Body of pancreas (tissue), 4 donors: ENCODE measurements at places on chromosomes 5 and 9. TPM values are rescaled to one million over a fixed set of nuclear protein-coding genes. Genes with fewer than 3 reads are reported as not detected.

C5orf52 gene
- total RNA-seq = not detected

XRCC4 gene
- total RNA-seq = 0.99 TPM

SKIC3 gene
- 64.6 TPM for total RNA-seq

SLC30A5 gene
- 35.0 TPM for total RNA-seq

ARID3C gene
- not detected for total RNA-seq

TLE1 gene
- 49.5 TPM for total RNA-seq

GPR21 gene
- total RNA-seq = not detected

ADAMTSL1 gene
- total RNA-seq = 0.52 TPM

MEIKIN gene
- total RNA-seq = not detected

IFNB1 gene
- not detected for total RNA-seq

TTC16 gene
- total RNA-seq = 0.52 TPM

LRRC14B gene
- total RNA-seq = not detected

CENPK gene
- total RNA-seq = not detected

GRCh38 chr9:209143-209758 lies 5.4 kb upstream of the DOCK8 start:
- DNase-seq = no peak

DNA sequence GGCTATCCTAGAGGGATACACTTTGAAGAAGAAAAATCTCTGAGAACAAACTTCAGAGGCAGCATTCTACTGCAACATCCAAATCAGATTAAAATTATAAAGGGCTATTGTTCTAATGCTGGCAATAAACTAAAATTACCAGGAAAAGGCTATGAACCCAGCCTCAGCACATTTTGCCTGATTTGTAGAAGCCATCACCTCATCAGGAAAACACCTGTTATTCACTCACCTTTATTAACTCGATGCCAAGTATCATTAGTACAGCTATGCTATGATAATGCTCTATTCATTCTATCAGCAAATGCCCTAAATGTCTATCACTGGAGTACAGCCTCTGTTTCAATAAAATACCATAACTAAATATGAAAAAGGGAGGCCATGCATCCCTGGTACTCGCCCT lies 510.2 kb downstream of the RASEF start:
- peak; percentile 16 for DNase-seq

- DNase-seq = no peak
These were observed 113.5 kb downstream of the NREP start for GRCh38 chr5:111643499-111643898.

DNA sequence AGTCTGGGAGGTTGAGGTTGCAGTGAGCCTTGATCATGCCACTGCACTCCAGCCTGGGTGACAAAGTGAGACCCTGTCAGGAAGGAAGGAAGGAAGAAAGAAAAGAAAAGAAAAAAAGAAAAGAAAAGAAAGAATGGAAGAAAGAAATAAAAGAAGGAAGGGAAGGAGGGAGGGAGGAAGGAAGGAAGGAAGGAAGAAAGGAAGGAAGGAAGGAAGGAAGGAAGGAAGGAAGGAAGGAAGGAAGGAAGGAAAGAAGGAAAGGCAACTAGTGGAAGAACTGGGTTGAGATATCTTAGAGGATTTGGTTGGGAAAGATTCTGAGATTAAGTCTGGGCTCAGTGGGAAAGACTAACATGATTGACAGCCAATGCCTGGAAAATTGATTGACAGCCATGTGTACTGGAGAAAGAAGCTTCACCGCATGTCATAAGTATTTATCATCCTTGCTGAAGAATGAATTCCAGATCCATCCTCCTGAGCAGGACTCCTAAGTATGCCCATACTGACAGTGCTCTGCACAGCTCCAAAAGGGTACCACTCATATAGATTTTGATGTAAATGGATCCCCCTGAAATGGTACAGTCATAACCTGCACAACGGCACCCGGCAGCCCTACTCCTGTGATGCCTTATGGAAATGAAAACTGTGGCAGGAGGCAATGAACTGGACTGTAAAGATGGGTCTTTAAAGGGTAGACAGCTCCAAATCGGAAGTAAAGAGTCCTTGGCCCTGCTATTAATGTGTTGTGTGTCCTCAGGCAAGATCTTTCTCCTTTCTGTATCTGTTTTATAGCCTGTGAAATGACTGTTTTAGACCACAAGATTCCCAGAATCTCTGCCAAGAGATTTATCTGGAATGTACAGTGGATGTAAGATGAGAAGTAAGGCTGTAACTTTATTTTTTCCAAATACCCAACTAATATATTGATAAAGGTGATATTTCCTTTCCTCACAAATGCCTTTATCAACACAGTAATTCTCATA lies 16.9 kb upstream of the ADRA1B start:
- no peak for DNase-seq

GRCh38 chr5:25568989-25569625 lies 924.3 kb upstream of the CDH10 start:
- DNase-seq = no peak

DNA sequence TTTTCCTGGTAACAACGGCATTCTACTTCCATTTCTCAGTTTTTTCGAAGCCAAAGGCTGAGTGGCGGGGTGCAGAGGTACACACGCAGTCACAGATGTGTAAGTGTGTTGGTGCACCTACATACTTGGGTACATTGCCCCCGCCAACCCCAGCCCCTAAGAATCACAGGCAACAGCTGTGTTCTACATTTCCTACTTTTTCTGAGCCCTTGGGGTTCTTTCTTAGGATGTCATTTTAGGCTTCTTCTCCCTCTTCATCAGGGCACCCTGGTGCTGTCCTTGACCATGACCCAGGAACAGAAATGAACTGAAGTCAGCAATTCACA lies 104.8 kb downstream of the PAX5 start:
- DNase-seq = no peak

- DNase-seq = no peak
These were observed 55.5 kb upstream of the STC2 start for GRCh38 chr5:173383711-173384110.

GRCh38 chr9:7467186-7467585 lies 332.4 kb downstream of the DMAC1 start:
- DNase-seq = no peak

DNA sequence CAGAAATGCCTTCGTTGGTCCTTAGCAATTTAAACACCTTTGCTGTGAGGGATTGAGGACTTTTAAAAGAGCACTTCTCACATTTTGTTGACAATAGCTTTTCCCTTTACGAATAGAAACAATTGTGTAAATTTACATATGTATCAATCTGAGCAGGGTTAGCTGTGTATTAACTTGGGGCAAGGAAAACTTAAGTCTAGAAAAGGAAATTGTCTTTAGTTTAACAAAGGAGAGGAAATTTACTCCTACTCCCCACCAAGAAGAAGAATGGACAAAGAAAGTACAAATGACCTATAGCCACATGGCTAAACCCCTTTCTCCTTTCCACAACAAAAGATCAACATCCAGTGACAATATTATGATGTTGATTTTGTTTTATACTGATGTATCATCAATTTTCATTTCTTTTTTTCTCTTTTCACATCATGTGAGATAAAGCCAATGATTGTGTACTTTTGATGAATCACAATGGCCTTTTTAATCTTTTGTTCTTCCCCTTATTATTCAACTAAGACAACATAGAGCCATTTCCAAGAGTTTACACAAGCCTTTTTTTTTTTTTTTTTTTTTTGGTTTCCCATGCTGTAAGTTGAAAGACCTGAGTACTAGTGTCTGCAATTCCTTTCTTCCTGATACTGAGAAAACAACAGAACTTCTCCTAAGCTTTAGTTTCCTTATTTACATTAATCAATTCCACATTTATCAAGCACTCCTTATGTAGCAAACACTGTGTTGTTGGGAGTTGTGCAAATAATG lies 19.0 kb downstream of the FOXB2 start:
- DNase-seq = no peak

- DNase-seq = no peak
These were observed 537.6 kb downstream of the DTWD2 start for GRCh38 chr5:118450554-118451332.

- no peak for DNase-seq
These were observed 203.2 kb downstream of the CD180 start for GRCh38 chr5:66993448-66993847.

- DNase-seq = no peak
These were observed 281.9 kb upstream of the IRX4 start for GRCh38 chr5:2164586-2164985.

GRCh38 chr5:57199866-57200265 lies 26.0 kb downstream of the GPBP1 start:
- no peak for DNase-seq

DNA sequence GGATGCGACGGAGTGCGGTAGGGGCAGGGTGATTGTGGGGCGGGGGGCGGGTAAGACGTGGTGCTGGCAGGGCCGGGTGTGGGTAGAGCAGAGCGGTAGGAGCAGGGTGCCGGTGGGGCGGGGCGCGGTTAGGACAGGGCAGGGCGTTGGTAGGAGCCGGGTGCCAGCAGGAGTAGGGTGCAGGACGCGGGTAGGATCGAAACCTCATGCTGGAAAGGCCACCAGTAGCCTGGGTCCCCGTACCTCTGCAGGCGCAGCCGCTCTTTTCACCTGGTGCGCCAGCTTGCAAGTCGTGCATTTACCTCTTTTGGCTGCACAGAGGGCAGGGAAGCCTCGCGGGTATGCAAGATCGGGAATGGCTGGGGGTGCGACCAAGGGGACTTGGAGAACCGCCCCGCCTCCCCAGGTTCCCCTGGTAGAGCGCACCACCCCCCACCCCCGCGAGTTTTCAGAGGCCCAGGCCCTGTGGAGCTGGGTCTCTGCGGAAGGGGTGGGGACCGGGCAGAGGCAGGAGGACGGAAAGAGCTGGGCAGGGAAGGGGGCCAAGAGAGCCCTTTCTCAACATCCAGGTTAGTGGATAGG lies 104.8 kb upstream of the SIMC1 start:
- DNase-seq = no peak

DNA sequence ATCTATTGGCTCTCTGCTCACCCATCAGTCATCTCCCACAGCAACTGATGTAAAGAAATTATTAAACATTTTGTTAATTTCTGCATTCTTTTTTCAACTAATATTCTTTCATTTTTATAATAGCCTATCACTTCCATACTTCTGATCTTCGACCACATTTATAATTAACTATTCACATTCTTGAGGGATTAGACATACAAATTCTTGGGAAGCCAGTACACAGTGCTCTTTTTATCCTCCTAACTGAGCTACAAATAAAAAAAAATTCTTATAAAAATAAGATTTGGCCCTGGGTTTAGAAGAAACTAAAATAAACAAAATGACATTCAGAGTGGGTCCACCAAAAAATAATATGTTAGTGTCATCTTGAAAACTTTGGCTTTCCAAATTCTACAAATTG lies 103.7 kb upstream of the ITGA1 start:
- DNase-seq = no peak

GRCh38 chr5:125343015-125343414 lies 596.6 kb upstream of the ZNF608 start:
- DNase-seq = no peak

DNA sequence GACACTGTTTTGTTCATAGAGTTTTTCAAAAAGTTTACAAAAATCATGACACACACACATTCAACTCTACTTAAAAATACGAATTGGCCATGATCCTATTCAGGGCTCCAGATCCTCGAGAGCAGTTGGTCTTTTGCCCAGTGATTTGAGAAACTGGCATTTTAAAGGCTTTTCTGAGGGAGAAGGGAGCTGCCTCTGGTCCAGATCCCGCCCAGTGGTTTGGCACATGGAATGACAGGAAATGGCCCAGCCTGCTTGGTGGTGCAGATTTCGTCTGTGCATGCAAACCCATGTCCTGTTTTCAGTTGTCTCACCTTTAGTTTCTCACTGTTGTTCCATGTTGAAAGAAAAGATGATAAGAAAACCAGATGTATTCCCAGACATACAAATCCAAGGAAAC lies 3.6 kb downstream of the CAMK4 start:
- no peak for DNase-seq

DNA sequence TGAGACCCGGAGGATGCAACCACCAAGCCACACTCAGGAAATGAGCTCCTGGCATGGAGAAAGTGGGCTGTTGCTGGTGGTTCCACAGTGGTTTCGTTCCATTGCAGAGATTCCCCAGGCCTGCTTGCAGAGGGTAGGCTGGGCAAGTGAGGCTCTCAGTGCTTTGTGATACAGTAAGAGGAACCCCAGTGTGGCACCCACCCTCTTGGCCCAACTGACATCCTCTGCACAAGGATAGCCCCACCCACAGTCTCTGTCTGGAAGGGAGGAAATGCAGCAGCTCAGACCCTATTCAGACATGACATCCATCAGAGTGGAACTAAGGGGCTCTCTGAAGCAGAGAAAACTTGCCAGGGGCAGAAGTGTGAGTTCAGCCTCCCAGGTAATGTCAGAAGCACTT lies 69.6 kb upstream of the FSTL4 start:
- no peak for DNase-seq

GRCh38 chr9:118637681-118638080 lies 731.6 kb downstream of the BRINP1 start:
- no peak for DNase-seq

- no peak for DNase-seq
These were observed 211.3 kb downstream of the AUH start for GRCh38 chr9:91150273-91150997.
